ENCODE measurements at places on chromosomes 2 and 18.

DNA sequence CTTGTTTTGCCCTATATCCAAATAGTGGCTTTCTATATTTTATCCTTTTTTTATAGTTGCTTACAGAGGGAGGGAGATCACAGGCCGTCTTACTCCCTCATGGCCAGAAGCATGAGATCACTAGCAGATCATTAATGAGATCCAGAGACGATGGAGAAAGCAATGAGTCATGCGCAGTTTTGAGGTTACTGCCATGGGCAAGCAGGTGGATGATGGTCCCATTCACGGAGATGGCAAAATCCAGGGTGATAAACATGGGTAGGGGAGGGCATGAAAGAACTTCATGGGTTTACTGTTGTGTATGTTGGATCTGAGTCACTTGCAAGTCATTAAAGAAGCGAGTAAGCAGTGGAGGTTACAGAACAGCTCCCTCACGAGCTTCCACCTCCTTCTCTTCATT, 60.4 kb downstream of the C18orf63 start:
- no peak for DNase-seq

DNA sequence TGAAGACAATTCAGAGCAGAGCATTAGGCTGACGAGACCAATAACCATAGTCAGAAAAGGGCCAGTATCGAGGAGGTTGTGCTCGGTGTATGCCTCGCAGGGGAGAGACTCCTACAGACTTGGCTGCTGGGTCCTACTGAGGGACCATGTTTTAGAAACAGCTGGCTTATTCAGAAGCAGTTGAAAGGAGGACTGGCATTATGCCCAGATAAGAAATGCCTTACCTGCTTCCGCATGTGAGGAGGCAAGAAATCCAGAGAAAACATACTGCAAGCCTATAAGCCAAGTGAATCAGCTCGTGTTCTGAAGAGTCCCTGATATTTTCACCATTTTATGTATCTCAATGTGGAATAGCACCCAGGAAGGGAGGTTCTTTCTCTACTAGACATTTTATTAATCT, 434.7 kb downstream of the GRB14 start:
- DNase-seq = no peak

DNA sequence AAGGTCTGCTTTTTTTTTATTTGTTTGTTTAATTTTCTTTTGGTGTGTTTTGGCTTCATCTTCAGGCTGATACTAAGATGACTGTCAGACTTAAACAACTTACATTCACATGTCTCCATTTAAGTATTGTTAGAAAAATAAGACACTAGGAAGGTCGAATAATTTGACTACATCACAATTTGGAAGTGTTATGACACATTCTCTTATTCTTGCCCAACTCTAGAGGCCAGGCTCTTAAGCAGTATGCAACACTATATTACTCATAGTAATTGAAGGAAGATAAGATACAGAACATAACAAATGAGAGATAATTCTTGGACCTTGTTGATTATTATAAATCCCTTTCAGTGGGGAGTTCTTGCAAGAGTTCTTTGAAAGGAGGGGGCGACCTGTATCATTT, 295.3 kb upstream of the COL3A1 start:
- DNase-seq = no peak

- no peak for DNase-seq
These were observed 158.6 kb downstream of the ZNF804A start for GRCh38 chr2:184756885-184757284.

DNA sequence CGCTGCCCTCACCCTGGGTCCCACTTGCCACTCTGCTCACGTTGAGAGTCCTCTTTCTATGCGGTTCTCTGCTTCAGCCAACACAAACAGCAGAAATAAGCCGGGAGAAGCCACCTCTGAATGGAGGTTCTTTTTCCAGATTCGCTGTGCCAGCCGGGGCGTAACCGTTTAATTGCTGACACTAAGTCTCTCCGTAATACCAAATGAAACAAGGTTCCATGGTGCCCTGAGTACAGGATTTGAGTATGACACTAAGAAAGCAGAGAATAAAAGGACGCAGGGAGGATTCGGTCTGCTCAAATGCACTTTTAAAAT, 37.6 kb downstream of the CTIF start:
- no peak for DNase-seq

DNA sequence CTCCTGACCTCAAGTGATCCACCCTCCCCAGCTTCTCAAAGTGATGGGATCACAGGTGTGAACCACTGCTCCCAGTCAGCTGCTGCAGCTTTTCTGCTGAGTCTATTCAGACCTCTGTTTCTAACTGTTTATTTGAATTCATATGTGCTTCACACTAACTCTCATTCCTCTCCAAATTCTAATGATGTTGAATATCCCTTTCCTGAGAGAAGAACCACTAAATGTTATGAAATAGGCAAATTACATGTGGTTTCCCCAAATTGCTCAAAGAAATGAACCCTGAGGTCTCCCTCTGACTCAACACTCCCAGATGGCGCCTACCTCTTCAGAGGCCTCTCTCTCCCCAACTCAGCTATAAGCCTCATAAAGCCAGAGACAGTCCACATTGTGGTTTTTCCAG, 98.6 kb downstream of the IRS1 start:
- no peak for DNase-seq

- DNase-seq = no peak
These were observed 9.0 kb downstream of the TBR1 start for GRCh38 chr2:161424891-161425727.

GRCh38 chr2:171316220-171316619, 117.6 kb downstream of the METTL8 start:
- no peak for DNase-seq
